ENCODE measurements at places on chromosomes 3 and 15. TPM values are rescaled to one million over a fixed set of nuclear protein-coding genes. Genes with fewer than 3 reads are reported as not detected.
A peak's percentile ranks its signal among the peaks of the same experiment; 100 is the strongest.

GRCh38 chr3:42190701-42191442, 75.1 kb downstream of the CCK start:
- H3K27me3 ChIP-seq, result no peaks in the 10 kb centered on the region
- no peaks in the 10 kb centered on the region for H3K4me1 ChIP-seq
- no peak overlapping the region for H3K4me3 ChIP-seq
- H3K27ac ChIP-seq, result no peak overlapping the region

DNA sequence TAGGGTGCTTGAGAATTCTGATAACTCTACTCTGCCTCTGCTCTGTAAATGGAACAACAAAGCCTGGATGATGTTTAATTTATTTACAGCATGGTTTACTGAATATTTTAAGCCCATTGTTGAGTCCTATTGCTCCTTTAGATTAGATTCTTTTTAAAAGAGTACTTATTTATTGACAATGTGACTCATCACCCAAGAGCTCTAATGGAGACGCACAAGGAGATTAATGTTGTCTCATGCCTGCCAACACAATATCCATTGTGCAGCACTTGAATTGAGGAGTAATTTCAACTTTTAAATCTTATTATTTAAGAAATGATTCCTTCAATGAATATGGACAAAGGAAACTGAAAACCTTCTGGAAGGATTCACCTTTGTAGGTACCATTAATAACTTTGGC, 691.4 kb downstream of the ZBBX start:
- no peaks in the 10 kb centered on the region for H3K36me3 ChIP-seq
- H3K27me3 ChIP-seq, result no peaks in the 10 kb centered on the region
- H3K27ac ChIP-seq, result no peak overlapping the region
- H3K4me3 ChIP-seq, result no peak overlapping the region
- H3K4me1 ChIP-seq, result no peaks in the 10 kb centered on the region

DNA sequence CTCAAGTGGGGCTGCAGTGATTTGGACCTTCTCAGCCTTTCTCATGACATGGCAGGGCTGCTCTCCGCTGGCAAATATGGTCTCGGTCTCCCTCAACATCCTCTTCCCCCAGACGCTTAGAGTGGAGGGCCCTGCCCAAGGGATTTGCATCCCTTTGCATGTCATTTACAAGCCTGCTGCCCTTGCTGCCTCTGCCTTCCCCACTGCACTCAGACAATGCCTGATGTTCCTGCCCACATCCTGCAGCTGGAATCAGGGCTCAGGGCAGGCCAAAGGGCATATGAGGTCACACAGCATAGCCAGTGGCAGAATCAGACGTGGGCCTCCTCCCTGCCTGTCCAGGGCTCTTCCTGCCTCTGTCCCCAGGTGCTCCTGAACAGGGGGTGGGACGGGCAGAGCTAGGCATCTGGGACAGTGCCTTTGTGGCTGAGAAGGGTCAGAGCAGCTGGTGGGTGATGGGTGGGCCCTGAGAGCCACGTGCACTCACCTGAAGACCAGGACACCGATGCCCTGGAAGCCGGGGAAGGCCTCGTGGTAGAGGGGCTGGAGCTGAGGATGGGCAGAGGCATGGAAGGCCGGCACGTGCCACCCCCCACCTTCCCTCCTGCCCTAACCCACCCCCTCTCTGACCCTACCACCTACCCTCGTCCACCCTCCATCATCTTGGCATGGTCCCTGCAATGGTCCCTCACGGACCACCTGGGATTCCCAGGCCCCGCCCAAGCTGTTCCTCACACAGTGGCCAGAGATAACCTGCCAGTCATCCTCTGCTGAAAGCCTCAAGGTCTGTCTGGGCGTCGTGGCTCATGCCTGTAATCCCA, 27.4 kb upstream of the GOLGA6C start:
- no peaks in the 10 kb centered on the region for H3K27me3 ChIP-seq
- no peak overlapping the region for H3K27ac ChIP-seq
- no peaks in the 10 kb centered on the region for H3K36me3 ChIP-seq
- no peak overlapping the region for H3K4me3 ChIP-seq
- no peaks in the 10 kb centered on the region for H3K4me1 ChIP-seq

DNA sequence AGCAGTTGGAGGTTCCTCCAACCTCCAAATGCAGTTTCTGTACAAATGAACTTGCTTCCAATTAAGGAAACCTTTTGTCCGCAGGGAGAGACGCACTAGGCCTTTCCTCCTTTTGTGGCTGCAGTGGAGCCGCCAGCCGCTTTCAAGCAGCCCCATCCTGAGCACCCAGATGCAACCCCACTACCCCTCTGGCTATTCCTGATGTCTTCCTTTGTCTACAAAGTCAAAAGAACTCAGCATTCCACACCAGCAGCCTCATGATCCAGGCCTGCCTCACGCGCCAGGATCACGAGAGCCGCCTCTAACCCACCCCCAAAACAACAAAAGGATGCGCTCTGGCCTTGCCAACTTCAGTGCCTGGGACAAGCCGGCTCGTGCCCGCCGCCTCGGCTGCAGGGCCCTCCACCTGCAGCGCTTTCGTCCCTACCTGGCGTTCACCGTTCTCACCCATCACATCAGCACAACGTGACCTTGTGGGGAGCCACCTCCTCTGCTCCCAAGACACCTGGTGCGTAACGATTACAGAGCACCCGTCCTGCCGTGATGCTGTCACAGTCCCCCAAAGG, 48.2 kb upstream of the MUC4 start:
- DNase-seq, result peak; percentile 61
- H3K27me3 ChIP-seq, result no peaks in the 10 kb centered on the region
- H3K36me3 ChIP-seq, result no peaks in the 10 kb centered on the region
- H3K4me1 ChIP-seq, result peaks cover 4% of the 10 kb centered on the region
- H3K4me3 ChIP-seq, result no peak overlapping the region

GRCh38 chr15:67857220-67857619, 17.4 kb upstream of the RNU6-1 start:
- no peaks in the 10 kb centered on the region for H3K4me1 ChIP-seq
- H3K4me3 ChIP-seq, result no peak overlapping the region
- DNase-seq, result no peak
- no peak overlapping the region for H3K27ac ChIP-seq
- no peaks in the 10 kb centered on the region for H3K27me3 ChIP-seq

ITIH1 gene
- not detected for total RNA-seq

DNA sequence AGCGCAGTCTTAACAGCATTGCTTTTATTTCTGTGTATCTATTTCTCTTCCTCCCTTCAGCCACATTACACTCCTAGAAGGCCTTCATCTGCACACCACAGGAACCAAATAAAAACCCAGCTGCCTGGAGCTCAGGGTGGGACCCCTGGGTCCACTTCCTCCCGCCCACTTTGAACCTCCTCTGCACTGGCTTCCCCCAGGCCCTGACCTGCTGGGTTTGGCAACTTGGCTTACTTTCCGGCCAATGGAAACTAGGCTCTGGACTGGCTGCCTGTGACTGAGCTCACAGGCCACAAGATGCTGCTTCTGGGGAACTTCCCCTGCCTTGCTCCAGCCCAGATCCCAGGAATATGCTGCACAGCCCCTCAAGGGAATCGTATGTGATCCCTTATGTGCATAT, 89.8 kb downstream of the SEMA5B start:
- no peak overlapping the region for H3K27ac ChIP-seq
- H3K4me1 ChIP-seq, result no peaks in the 10 kb centered on the region
- no peak for DNase-seq
- H3K36me3 ChIP-seq, result peaks cover 10% of the 10 kb centered on the region

NAA80 gene
- 9.7 TPM for total RNA-seq

SQOR gene
- not detected for total RNA-seq

DNA sequence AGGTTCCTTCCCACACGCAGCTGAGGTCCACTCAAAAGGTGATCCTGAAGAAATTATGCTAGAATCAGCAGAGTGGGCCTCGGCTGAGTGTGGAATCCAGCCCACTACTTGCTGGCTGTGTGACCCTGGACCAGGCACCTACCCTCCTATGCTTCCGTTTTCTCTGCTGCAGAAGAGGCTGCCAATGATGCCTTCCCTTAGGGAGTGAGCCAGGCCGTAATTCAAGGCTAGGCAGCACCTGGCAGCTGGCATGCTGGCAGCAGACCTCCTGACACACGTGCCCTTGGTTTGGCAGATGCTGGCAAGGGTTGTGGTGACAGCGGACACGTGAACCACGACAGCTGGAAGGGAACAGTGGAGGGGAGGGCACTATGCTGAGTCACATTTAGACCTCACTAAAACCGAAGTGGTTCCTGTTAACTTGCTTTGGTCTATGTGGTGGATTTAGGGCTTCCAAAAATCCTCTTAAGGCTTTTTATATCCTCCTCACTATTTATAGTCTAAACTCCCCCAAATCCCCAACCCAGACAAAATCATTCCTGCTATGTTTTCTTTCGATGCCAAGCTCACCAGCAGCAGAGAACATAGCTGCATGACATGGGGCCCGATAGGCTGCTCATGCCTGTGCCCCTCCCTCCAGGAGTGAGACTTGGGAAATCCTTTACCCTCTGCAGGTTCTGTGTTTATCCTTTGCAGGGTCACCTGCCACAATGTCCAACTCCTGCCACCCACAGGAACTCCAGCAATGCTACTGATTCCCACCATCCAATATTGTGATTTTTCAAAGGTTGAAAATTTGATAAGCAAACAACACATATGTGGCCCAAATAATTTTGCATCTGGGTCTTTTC, 10.6 kb upstream of the PCSK6 start:
- H3K4me3 ChIP-seq, result no peak overlapping the region
- no peaks in the 10 kb centered on the region for H3K4me1 ChIP-seq
- H3K36me3 ChIP-seq, result no peaks in the 10 kb centered on the region
- DNase-seq, result no peak
- no peaks in the 10 kb centered on the region for H3K27me3 ChIP-seq

UBA5 gene
- total RNA-seq, result 43.8 TPM

DNA sequence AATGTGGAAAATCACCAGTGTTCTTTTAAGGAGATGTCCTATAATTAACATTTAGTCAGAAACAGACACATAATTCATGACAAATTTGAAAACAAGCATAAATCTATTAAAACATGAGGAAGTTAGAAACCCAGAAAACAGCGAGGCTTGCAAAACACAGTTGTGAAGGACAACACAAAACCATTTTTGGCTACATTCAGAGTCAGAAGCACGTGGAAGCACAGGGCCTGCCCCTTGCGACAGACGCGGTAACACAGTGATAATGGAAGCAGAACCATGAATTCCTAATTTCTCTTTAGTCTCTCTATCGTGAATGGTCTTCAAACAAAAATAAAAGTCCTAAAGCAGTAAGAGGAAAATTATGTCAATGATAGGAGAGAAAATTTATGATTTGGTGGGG, 12.2 kb downstream of the NCEH1 start:
- H3K4me1 ChIP-seq, result no peaks in the 10 kb centered on the region
- H3K4me3 ChIP-seq, result no peak overlapping the region
- H3K36me3 ChIP-seq, result no peaks in the 10 kb centered on the region
- DNase-seq, result no peak

DNA sequence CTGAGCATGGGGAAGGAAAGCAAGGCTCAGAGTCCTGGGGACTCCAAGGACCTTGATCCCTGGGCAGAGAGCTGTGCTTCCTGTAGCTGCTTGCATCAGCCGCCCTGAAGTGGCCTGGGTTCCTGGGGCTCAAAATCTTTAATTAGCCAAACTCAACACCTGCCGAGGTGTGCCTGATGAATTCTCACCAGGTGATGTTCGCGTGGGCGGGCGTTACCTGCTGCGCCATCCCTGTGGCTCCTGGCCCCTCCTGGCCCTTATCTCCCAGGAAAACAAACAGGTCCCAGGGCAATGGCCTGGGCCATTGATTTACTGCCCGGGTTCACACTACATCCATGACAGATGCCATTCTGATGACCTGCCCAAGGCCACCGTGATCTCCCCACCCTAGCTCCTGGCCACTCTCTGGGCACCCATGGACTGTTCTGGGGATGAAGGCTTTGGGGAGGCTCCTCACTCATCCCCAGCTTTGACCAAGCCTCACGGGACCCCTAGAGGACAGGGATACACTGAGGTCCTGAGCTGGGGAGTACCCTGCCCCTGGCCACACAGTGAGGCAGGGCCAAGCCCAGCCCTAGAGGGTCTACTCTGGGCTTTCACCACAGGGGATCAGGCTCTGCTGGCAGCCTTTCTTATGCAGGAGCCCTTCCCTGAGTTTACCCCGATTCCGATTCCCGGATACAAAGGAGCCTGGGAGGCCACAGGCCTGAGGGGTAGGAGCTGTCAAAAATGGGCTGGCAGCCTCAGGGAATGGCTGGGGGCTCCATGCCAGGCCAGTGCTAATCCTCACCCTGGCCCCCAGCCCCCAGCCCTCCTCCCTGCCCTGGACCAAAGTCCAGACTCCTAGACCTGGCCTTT, 5.7 kb downstream of the SLC38A3 start:
- H3K27me3 ChIP-seq, result peaks cover 16% of the 10 kb centered on the region
- no peaks in the 10 kb centered on the region for H3K4me1 ChIP-seq
- H3K27ac ChIP-seq, result no peak overlapping the region
- H3K36me3 ChIP-seq, result no peaks in the 10 kb centered on the region
- no peak overlapping the region for H3K4me3 ChIP-seq

AP3B2 gene
- total RNA-seq, result 24.4 TPM
